ENCODE measurements at places on chromosomes 6 and 20. TPM values are rescaled to one million over a fixed set of nuclear protein-coding genes. Genes with fewer than 3 reads are reported as not detected.

GRCh38 chr20:25178563-25179438, 16.7 kb upstream of the ENTPD6 start:
- DNase-seq, result no peak

GRCh38 chr6:119076173-119076572, 2.3 kb downstream of the FAM184A start:
- DNase-seq, result no peak

DNA sequence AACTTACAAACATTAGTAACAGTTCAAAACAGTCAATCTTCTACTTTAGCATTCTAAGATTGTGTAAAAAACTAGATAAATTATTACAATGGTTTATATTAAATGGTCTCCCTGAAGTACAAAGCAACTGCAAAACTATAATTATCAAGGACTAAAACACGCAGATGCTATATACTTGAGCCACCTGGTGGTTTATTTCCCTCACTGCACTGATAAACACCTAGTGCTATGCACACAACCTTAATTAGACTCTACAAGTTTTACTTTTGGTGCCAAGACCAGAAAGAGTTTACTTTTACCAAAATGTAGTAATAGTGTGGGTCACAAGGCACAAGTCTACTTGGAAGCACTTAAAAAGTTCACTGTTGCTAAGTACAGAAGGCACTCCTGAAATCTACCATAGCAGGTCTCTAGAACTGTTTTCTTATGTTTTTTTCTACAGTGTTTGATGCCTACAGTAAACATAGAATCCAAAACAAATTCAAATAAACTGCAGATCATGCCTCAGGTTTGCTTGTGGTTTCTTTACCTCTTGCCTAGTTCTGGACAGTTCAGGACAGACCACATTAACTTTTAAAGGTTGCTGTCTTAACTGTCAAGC, 49.2 kb downstream of the GMDS start:
- DNase-seq, result peak; percentile 28

GRCh38 chr6:113586413-113587077, 270.6 kb upstream of the MARCKS start:
- no peak for DNase-seq

- DNase-seq, result no peak
Measured at GRCh38 chr6:34233867-34234266, 2.8 kb upstream of the HMGA1 start.

Gene MOCS3
- total RNA-seq, result 5.8 TPM

Gene FAM209B
- total RNA-seq, result 1.5 TPM

Measured in lower leg skin (tissue), 4 donors.